ENCODE measurements at places on chromosomes 6 and 20. TPM values are rescaled to one million over a fixed set of nuclear protein-coding genes. Genes with fewer than 3 reads are reported as not detected.

Gene IL17A
- not detected for total RNA-seq

Gene SLCO4A1
- total RNA-seq, result 0.38 TPM

Gene PBOV1
- total RNA-seq, result not detected

Gene MOG
- total RNA-seq, result not detected

Gene PDE7B
- under 0.01 TPM for total RNA-seq
